Right ventricle myocardium inferior (tissue), 1 donor: ENCODE measurements at places on chromosomes 2 and 18.

GRCh38 chr2:231626449-231626848, 33.8 kb downstream of the TEX44 start:
- no peak for DNase-seq

DNA sequence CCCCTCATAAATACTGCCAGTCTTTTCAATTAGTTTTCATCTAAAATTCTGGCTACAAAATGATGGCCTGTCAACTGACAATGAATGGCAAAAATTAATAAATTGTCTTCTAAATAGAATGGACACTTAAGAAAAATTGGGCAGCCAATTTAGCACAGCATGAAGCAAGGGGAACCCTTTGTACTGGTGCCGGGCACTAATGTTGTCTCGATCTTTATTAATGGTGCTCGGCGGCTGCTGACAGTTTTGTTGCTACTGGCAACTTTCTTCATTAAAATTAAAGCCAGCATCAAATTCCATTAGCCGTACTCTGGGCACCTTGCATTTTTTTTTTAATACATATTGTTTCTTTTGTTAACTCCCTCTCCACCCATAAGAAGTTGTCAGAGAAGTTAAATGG, 309.3 kb downstream of the GBX2 start:
- no peak for DNase-seq

DNA sequence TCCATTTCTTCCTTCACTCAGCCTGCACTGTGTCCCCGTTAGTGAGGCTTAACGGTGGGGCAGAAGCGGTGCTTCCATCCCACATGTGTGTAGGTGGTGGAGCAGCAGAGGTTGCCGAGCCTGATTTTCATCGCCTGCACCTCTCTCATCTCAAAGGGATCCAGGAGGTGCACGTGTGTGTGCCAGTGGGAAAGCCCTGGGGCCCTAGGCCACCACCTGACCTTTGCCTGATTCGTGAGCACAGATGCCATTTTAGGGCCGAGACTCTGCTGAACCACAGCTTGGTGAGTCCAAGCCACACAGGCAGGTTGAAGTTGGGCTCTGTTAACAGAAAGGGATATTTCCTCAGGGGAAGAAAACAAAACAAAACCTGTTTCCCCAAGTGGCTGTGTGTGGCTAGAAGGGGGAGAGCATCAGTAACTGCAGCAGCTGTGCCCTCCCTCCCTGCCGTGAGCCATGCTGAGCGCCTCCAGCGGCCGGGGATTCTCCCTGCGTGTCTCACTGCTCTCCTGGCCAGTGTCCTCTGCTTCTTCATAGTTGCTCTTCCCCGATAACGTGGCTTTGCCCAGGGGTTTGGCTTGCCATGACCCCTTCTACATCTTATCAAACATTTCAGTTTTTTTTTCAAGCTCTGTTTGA, 81.5 kb downstream of the MAPRE2 start:
- DNase-seq: no peak

DNA sequence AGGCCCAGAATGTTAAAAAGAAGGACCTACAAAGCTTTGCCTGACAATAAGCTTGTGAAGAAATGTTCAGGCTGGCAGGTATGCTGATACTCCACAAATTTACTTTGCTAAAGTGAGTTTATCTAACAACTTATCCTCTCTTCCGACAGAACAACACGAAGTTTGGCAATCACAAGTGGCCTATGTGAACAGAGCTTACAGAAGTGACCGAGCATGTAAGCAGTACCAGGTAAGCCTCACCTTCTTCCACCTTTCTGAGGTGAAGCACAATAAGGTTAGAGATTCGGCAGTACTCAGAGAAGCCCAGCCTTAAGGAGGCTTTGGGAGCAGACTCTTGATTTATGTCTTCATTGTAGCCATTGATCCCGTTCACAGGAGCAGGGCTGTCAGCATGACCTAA, 9.0 kb upstream of the LCT start:
- no peak for DNase-seq

DNA sequence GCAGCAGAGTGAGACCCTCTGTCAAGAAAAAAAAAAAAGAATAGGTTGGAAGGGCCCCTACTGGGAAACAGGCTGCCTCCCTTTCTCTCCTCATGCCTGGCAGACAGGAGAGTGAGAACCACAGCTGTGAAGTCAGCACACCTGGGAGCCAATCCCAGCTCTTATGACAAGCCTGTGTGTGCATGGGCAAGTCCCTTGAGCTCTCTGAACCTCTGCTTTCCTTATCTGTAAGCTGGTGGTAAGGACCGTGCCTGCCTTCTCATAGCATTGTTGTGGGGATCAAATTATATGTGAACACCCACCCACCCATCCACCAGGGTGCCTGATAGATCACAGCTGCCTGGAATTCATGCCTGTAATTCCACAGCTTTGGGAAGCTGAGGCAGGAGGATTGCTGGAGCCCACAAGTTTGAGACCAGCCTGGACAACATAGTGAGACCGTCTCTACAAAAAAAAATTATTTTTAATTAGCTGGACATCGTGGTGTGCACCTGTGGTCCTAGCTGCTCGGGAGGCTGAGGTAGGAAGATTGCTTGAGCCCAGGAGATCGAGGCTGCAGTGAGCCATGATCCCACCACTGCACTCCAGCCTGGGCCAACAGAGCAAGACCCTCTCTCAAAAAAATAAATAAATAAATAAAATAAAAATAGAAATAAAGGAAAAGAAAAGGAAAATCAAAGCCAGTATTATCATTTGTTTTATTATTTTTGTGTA, 66.9 kb upstream of the MCFD2 start:
- DNase-seq: no peak

DNA sequence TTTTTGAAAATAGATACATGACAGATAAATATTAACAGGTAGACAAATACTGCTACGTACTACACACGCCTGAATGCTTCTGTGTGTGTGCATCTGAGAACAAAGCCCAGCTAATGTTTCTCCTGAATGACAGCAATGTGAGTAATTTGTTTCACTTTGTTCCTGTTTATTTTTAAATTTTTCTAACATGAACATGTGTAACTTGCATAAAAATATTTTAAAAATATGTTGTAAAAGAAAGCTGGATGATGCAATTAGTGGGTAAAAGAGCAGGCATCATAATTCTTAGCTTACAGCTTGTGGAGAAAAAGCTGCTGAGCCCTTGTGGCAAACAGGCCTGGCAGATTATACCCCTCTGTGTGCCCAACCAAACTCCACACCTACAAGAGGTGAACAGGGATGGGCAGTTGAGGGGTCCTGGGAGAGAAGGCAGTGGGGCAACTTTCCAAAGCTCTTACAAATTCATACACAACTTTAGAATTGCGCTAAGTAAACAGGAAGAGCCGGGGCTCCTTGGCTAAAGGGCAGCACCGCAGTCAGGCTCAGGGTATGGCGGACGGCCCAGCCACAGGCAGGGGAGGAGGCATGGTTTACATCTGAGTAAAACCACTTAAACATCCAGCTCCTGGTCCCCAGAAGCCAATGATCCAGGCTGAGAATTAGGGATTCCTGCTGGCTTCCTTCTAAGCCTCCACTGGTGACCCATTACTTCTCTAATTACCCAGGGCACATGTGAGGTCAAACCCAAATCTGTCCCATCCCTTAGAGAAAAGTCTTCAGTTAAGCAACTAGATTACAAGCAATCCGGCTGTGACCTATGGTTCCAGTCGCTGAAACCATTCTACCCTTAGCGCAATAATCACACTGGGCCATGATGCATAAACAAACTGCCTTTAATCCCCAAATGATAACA, 14.0 kb downstream of the PXDN start:
- no peak for DNase-seq

DNA sequence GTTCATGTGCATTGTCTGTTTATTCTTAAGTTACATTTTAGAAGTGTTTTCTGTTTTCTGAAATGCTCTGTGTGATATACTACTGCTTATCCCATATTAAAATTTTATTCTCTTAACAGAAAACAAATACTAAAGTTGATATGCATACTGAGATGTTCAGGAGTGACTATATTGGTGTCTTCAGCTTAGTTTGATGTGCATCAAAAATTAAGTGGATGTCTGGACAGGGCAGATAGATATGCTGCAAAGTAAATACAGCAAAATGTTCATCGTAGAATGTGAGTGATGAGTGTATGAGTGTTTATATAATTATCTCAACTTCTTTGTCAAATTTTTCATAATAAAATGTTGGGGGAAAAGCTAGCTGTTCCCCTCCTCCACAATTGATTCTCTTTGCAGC, 13.2 kb downstream of the VAPA start:
- no peak for DNase-seq

DNA sequence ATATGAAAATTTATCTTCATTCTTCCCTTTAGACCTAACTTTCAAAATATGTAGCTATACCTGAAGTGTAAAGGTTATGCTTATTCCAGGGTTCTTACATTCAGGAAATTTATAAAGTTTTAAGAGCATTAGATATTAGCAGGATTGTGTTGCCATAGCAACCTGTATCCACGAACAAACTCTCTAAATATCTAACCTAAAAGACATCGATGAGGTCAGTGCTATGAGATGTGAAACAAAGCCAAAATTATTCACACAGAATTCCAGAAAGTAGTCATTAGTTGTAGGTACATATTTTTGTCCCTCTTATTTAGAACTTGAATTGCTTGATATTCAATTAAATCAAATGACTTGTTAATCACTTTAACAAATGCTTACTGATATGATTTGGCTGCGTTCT, 705.3 kb downstream of the SOCS6 start:
- DNase-seq: no peak

DNA sequence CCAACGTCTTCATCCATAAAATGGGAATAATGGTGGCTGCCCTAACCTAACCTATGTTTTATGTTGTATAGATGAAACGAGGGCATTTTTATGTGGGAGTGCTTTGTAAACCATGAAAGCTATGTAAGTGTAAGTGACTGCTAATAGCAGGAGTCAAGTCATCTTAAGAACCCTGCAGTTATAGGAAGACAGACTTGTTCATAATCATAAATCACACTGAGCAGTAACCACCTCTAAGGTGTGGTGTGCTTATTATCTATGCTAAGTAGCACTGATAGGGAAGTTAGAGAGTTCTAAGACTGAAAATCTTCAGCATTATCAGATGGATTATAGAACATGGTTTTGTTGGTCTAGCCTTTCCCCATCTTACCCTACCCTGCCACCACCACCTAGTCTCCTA, 24.2 kb upstream of the NRP2 start:
- no peak for DNase-seq

DNA sequence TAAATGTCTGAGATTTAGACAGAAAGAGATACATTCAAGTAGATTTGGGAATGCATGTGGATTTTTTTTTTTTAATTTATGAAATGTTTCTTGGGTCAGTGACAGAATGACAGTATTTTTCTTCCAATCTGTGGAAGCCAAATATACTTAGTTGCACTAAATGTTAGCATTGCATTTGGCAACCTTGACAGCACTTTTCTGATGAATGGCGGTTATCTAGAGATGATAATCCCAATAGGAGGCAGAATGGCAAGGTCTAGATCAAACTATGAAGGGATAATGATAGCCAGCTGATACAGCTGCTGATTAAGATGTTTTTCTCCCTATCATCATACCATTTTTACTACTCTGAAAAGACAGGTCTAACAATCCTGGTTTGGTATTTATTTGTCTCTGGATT, 174.5 kb upstream of the STON1 start:
- no peak for DNase-seq

DNA sequence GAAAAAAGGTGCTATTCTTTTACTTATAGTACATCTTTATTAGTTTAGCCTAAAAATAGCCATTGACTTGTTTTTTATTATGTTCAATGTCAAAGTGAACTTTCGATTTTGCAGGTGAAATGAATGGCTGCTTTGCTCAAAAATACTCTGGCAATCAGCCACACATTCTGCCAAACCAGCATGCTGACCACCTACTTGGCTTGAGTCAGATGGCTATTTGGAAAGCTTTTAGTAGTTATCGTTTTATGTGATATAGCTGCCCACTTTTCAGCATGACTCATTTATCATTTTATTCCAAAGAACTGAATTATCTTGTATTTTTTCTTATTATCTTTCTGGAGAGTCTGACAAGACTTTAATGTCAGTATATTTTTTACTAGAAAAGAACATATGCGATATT, 1615.8 kb upstream of the TMEFF2 start:
- no peak for DNase-seq

GRCh38 chr18:78408623-78409022, 571.0 kb upstream of the SALL3 start:
- DNase-seq: no peak

GRCh38 chr2:20361893-20362292, 11.2 kb upstream of the PUM2 start:
- no peak for DNase-seq

DNA sequence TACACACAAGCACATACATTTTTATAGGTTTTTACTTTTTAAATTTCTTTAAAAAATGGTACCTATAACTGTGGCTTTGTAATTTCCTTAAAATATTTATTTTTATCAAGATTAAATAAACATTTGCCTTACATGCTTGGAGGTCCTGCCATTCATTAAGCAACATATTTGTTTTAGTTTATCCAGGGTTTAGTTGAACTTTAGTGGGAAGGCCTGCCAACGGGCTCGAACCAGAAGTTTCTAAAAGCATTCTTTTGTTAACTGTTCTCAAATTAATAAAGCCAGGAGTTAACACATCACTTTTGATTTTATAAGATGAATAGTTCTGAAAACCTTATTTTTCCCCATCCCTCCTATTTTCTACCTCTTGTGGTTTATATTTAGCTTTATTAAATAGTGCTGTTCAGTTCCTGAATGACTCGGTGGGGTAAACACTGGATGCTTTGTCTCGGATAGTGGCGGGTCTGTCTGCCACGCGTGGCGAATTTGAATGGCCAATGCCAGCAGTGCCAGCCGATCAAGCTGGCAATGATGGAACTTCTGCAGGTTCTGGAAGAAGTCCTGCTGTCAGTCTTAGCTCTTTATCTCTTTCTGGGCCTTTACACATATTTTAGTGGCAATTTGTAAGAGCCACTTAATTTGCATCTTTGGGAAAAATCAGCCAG, 32.2 kb downstream of the SH3YL1 start:
- DNase-seq: no peak

DNA sequence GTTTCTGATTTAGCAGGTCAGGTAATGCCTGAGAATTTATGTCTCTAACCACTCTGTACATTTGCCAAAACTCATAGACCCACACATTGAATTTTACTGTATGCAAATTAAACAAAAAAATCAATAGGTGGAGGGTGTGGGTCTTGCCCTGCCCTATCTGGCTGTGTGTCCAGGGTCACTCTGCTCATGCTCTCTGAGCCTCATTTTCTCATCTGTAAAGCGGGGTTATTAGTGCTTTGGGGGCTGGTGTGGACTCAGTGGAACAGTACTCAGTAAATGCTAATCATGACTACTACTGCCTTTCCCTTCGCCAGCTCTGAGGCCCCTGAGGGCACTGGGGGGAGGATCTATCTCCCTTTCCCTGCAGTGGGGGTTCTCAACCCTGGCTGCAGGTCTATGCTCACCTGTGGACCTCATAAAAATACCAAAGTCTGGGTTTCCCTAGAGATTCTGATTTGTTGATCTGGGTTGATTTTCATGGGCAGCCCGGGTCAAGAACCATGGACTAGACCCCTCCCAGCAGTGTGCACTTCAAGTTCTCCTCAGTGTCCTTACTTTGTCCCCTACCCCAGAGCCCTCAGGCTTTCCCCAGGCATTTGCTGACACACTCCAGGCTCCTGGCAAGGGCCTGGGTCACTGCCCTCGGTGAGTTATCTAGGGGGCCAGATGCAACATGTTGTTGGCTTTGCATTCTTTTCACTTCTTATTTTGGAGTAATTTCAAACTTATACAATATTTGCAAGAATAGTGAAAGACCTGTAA, 27.5 kb downstream of the MTHFD2 start:
- DNase-seq: no peak
